ENCODE measurements at places on chromosomes 6 and 20.

GRCh38 chr20:17531665-17532025, 466 bp upstream of the BFSP1 start:
- no peak for DNase-seq

- no peak for DNase-seq
Observed at GRCh38 chr6:74087899-74088298, 391.9 kb downstream of the CD109 start.

- no peak for DNase-seq
Observed at GRCh38 chr6:138991206-138991605, 3.2 kb upstream of the REPS1 start.

- no peak for DNase-seq
Observed at GRCh38 chr20:10940941-10941340, 267.1 kb upstream of the JAG1 start.

GRCh38 chr6:87661016-87661415, 41.0 kb downstream of the AKIRIN2 start:
- DNase-seq = no peak

GRCh38 chr20:11047559-11047958, 373.8 kb upstream of the JAG1 start:
- DNase-seq = no peak

- DNase-seq = no peak
Observed at GRCh38 chr6:143843677-143843999, 500 bp downstream of the LTV1 start.

All from NCI-H1092 (cell line).